ENCODE measurements at places on chromosomes 12 and 14.

DNA sequence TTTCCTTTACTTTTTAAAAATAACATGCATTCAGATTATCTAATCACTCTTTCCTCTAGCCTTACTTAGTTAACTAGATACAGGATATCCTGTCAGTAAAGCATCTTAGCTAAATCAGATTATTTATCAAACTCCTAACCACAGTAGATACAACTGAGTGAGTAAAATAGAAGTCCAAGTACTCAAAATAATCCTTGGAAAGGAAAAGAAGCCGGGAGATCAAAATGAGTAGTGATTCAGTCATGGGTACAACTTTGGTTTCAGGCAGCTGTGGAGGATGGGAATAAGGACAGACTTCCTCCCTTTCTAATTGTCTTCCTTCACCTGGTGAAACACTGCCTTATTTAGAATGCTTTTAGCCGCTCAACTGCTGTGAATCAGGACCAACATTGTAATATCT lies 29.4 kb downstream of the GNG2 start:
- no peak for DNase-seq

DNA sequence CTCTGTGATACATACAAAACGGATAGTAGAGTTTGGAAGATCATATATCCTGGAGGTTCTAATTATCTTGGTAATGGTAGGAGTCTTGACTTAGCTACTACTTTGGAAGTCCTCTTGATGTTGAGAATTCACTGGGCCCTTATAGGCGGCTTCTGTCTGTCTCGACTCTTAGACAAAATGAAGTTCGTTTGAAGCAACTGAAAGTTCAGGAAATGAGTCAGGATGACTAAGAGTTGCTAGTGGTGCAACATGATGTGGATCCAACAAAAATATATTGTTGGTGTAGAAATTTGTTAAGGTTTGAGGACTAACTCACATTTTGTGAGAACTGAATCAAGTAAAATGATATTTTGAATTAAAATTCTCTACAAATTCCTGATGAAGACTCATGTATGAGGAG lies 272.7 kb downstream of the AEBP2 start:
- no peak for DNase-seq

GRCh38 chr12:59084511-59085375 lies 164.4 kb upstream of the LRIG3 start:
- DNase-seq, result no peak

DNA sequence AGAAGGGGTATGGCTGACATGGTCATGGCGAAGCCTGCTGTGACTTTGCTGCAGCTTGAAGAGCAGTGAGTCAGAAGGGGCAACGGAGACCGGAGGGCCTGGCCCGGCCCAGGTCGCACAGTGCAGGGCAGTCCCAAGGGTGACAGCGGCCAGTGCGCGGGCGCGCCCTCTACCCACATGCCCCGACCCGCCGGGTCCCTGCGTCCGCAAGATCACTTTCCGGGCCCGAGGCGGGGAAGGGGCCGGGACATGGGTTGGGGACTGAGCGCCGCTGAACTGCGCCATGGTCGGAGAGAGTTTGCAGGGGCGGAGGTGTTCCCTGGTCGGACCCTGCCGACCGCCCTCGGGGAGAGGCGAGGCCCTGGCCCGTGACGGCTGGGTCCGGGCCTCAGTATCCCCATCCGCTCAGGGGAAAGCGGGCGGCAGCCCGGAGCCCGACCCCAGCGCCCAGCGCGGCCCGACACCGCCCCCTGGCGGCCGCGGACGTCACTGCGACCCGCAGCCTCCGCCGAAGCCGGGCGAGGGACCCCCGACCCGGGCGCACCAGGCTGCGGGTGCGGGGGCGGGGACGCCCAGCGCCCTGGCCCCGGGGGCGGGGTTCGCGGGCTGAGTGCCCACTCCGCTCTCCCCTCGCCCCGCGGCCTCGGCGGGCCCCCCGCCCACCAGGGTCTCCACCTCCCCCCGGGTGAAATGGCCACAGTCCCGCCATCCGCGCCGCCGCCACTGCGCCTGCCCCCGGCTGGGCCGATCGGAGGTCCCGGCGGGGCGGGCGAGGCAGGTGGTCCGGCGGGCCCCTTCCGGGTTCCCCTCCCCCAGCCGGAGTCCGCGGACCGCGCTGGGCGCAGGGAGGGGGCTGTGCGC lies 7.2 kb upstream of the ANKRD9 start:
- peak; percentile 88 for DNase-seq

DNA sequence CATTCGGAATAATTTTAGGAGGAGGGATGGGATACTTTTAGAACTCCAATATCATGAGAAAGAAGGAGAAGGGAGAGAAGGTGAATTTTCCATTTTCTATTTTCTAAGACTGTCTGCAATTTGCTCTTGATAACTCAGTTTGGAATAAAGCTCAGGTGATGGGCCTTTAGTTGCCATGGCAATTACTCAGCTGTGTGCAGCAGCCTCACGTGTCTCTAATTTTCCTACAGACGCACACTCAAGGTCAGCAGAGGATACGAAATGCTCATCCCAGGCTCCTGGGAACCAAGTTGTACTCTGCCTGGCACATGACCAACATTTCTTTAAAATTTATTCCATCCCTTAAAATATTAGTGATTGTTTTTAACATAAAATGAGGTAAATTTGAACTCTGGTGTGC lies 76.7 kb downstream of the TTC8 start:
- DNase-seq, result no peak

GRCh38 chr12:124709722-124710687 lies 142.6 kb upstream of the NCOR2 start:
- DNase-seq, result no peak

DNA sequence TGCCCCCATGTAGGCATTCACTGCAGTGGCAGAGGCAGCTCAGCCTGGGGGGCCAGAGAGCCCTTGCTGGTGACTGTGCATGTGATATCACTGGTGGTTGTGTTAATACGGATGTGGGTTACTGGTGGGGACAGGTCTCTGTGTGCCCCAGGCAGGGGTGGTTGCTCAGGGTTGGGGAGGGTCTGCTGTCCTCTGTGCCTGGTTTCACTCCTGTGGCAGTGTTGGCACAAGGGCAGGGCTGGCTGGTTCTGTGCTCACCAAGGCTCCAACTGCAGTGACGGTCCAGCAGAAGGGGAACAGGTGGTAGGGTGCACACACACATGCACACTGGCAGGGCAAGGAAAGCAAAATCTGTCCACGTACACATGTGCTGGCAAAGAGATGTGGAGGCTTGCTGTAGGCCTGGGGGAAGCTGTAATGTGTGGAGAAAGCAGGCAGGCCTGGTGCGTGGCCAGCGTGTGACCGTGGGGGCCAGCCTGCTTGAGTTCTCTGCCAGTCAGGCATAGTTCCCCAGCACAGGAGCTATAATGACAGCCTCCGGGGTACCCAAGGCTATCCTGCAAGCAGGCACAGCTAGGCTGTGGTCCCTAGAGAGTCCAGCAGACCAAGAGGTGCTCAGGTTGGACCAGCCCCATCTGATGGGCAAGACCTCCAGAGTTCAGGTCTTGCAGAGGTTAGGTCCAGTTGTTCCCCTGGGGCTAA lies 254.6 kb downstream of the FBXL14 start:
- DNase-seq, result no peak

GRCh38 chr12:52214421-52214802 lies 18.6 kb upstream of the KRT7 start:
- DNase-seq, result peak; percentile 26

GRCh38 chr12:32010631-32011336 lies 51.6 kb downstream of the RESF1 start:
- no peak for DNase-seq

GRCh38 chr12:88325076-88325815 lies 183.1 kb downstream of the TMTC3 start:
- DNase-seq, result no peak

DNA sequence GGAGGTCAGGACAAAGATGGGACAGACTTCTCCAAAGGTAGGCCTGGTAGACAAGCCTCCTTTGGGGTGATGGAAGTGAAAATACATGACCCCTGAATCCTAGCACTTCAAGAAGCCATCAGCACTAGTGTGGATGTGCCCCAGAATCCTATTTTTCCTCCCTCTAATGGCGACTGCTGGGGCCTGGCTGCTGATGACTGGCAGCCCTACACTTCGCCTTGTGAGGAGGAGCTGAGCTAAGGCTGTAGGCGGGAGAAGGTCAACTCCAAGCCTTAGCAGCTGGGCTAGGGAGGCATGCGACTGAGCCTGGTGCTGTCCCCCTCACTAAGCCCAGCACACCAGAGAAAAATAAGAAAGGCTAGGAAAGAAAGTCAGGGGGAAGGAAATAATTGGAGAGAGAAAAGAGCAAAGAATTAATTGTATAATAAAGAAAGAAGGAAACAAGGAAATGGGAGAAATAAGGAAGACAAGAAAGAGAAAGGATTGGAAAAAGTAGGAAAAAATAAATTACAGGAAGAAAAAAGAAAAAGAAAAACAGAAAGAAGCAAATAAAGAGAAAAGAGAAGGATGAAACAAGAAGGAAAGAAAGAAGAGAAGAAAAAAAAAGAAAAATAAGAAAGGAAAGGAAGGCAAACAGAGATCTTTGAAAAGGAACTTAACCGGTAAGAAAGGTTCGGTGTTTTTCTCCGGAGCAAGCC lies 4.7 kb upstream of the HOXC10 start:
- no peak for DNase-seq

DNA sequence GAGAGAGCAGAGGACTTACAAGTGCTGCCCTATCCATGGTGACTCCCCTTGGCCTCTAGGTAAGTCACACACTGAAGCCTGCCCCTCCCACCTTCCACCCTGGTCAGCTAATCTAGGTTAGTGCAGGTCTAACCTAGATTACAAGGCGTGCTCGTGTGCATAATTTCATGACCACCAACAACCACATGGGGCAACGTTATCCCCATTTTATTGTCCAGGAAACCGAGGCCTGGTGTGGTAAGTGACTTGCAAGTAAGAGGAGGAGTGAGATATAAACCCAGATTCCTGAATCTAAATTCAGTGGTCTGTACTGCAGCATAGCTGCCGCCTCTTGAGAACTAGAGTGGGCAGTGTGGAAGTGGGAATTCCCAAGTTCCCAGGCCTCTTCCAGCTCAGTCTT lies 171.1 kb downstream of the DAD1 start:
- DNase-seq, result no peak

- DNase-seq, result peak; percentile 43
Measured at GRCh38 chr12:62006076-62006732, 254.0 kb upstream of the USP15 start.

GRCh38 chr12:106994579-106995220 lies 7.8 kb upstream of the MTERF2 start:
- DNase-seq, result no peak

DNA sequence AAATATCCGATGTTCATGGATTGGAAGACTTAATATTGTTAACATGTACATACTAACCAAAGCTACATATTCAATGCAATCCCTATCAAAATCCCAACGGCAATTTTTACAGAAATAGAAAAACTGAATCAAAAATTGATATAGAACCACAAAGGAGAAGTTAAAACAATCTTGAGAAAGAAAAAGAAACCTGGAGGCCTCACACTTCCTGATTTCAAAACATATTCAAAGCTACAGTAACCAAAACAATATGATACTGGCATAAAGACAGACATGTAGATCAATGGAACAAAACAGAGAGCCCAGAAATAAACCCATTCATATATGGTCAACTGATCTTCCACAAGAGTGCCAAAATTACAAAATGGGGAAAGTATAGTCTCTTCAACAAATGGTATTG lies 5.4 kb upstream of the PELI2 start:
- DNase-seq, result no peak

DNA sequence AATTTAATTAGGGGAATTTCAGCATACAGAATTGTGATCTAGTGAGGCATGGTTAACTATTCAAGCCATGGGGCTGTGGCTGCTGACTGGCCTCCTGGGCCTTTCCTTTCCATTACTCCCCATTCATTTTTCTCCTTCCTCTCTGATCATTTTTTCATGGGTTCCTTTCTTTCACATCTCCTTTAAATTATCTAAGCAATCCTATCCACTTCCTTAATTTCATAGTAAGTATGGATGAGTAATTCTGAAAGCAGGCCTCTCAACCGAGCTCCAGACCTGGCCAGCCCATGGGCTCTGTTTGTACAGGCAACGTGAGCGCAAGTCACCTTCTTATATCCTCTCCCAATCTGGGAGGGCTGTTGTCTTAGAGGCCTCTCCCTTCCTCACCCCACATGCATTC lies 13.4 kb downstream of the CKAP4 start:
- no peak for DNase-seq

DNA sequence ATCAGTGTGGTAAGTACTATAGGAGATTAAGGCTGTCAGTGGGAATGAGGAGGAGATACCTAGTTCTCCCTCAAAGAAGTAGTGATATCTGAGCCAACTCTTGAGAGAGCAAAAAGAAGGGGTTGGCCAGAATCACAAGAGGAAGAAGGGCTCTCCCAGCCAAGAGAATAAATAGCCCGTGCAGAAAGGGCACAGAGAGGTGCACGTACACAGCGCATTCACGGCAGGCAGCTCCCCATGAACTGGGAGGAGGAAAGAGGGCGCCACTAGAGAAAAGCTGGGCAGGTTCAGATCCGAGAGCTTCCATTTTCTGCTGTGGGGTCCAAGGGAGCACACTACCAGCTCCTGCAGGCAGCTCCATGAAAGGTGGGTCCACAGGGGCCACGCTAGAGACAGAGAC lies 59.9 kb downstream of the PPP2R5E start:
- no peak for DNase-seq

DNA sequence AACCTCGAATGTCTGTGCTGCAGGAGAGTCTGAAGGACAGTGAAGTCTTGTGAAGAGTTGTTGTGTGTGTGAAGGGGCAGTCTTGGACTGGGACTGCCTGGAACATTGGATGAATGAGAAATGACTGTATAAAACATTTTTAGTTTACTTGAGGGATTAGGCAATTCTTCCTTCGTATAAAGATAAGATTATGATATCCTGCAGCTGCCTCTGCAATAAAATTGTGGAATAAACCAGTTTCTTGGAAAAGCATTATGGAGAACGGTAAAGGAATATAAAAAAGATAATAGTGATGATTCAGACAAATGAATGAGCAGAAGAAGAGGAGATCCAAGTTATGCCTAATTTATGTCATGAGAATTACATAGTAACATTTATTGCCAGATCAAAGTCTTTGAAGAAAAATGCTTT lies 30.9 kb upstream of the LUM start:
- DNase-seq, result no peak

- DNase-seq, result no peak
Measured at GRCh38 chr12:89924191-89924590, 215.6 kb upstream of the ATP2B1 start.

DNA sequence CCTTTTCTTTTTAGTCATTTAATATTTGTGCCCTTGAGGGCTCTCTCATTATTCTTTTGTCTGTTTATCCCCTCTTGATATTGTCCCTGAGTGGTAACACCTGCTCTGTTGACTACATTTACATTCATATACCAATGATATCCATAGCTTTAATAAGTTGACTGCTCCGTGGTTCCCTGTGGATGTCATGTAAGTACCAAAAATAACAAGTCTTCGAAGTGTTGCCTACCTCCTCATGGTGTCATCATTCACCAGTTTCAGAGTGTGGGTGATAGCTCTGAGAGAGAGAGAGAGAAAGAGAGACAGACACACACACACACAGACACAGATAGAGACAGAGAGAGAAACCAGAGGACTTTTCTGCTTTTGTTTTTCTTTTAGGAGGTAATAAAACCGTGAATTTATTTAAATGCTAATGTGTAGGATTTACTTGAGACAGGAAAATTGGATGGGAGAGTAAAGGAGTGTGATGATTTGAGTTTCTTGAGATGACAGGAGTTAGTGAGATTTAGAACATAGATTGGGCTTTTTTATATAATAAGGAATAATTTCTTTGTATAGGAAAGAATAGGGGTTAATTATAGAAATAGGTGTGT lies 52.2 kb downstream of the PAPOLA start:
- no peak for DNase-seq

GRCh38 chr14:29705801-29706200 lies 221.8 kb downstream of the PRKD1 start:
- DNase-seq, result no peak

Data from GM13976 (cell line).